Diencephalon (tissue), 1 donor: ENCODE measurements at places on chromosomes 16 and 17. TPM values are rescaled to one million over a fixed set of nuclear protein-coding genes. Genes with fewer than 3 reads are reported as not detected.

KRT28 gene
- not detected for total RNA-seq

TMEM220 gene
- total RNA-seq: 1.8 TPM

CCT6B gene
- total RNA-seq: 3.9 TPM

CRYM gene
- 17.1 TPM for total RNA-seq

ALOX12 gene
- not detected for total RNA-seq
